Epithelial cell of proximal tubule (primary cell): ENCODE measurements at places on chromosomes 7 and 10. TPM values are rescaled to one million over a fixed set of nuclear protein-coding genes. Genes with fewer than 3 reads are reported as not detected.
A peak's percentile ranks its signal among the peaks of the same experiment; 100 is the strongest.

The INMT gene
- total RNA-seq, result 0.81 TPM in 1 of 2 replicates, not detected in the other

The SPOCK2 gene
- 27.9 and 63.7 TPM in 2 replicates for total RNA-seq

The CARD11 gene
- 18.7 and 22.9 TPM in 2 replicates for total RNA-seq

The TRPV5 gene
- not detected in 2 replicates for total RNA-seq

The AKR1C4 gene
- not detected in 2 replicates for total RNA-seq

The FBXL13 gene
- total RNA-seq, result 0.51 and 1.6 TPM in 2 replicates

The ATG9B gene
- 0.07 and 1.1 TPM in 2 replicates for total RNA-seq

The MOSPD3 gene
- total RNA-seq, result 12.1 and 17.0 TPM in 2 replicates

The MPP7 gene
- 1.9 and 3.1 TPM in 2 replicates for total RNA-seq

The FAM221A gene
- total RNA-seq, result 13.2 and 13.4 TPM in 2 replicates

The C10orf95 gene
- 2.2 and 10.3 TPM in 2 replicates for total RNA-seq

DNA sequence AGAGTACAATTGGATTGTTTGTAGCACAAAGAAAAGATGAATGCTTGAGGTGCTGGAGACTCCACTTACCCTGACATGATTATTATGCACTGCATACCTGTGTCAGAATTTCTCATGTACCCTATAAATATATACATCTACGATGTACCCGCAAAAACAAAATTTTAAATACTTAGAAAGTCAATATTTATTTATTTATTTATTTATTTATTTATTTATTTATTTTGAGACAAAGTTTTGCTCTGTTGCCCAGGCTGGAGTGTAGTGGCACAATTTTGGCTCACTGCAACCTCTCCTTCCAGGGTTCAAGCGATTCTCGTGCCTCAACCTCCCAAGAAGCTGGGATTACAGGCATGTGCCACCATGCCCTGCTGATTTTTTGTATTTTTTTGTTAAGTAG, 35.1 kb upstream of the EBF3 start:
- DNase-seq, result no peak

GRCh38 chr7:70239918-70240317, 641.6 kb downstream of the AUTS2 start:
- DNase-seq, result no peak

GRCh38 chr7:141286522-141286921, 212.7 kb downstream of the TMEM178B start:
- no peak for DNase-seq

GRCh38 chr7:150620061-150620460, 12.1 kb downstream of the GIMAP6 start:
- DNase-seq, result no peak

DNA sequence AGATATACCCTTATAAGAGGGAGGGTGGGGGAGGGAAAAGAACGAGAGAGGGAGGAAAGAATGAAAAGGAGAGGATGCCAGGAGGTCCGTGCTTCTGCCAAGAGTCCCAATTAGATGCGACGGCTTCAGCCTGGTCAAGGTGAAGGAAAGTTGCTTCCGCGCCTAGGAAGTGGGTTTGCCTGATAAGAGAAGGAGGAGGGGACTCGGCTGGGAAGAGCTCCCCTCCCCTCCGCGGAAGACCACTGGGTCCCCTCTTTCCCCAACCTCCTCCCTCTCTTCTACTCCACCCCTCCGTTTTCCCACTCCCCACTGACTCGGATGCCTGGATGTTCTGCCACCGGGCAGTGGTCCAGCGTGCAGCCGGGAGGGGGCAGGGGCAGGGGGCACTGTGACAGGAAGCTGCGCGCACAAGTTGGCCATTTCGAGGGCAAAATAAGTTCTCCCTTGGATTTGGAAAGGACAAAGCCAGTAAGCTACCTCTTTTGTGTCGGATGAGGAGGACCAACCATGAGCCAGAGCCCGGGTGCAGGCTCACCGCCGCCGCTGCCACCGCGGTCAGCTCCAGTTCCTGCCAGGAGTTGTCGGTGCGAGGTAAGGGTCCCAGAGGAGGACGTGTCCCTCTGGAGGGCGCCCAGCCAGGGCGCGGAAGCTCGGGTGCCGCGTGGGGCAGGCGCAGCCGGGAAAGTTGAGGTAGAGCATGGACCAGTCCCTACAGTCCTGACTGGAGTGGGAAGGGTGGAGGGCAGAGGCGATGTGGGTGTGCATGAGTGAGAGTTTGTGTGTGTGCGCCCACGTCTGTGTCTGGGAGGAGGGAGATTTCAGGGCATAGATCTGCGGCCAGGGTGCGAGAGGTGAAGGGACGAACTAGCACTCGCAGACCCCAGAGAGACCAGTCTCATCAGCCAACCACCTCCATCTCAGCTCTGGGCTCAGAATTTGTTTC, 844 bp downstream of the GRM3 start:
- no peak for DNase-seq

GRCh38 chr7:3408814-3409595, 108.0 kb downstream of the SDK1 start:
- DNase-seq, result no peak

GRCh38 chr7:24959735-24960485, 20.1 kb downstream of the OSBPL3 start:
- no peak for DNase-seq

DNA sequence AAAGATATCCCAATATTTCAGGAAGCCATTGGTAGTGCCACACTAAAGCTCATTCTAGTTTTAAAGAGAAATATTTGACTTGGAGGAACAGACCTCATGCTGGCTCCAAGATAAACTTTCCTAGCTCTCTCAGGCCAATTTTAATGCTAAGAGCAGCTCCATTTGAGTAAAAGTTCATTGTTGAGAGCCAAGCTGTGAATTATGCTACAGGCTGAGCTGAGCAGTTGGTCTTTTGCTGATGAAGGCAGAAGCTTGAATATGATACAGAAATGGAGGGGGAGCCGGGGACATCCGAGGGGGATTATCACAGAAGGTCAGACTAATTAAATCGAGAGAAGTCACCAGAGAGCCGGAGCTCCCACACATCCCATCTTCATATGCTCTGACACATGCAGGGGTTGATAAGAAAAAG, 175.7 kb upstream of the AUTS2 start:
- DNase-seq, result no peak

DNA sequence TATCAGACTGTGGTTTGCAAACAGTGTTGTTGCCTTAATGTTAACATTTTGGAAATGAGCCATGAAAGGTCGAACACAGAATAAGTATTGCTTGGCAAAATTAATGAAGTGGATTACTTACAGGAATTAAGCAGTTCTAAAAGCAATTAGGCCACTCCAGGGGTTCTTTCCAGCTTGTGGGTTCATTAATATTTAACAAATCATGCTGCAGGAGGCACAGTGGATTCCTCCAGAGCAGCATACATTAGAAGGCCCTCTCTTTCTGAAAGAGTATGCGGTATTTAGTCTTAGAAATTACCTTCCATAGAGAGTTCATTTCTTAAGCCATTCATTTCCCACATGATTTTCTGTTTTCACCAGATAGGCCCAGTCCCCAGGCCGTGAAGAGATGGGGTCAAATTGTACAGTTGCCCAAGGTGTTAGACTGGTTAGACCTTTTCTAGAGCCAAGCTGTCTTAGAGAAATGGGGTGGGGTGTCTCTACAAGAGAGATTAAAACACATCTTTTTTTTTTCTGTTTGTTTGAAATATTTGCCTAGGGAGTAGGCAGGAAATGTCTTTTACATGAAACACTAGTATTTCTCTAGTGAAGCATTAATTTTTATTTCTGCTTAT, 40.0 kb upstream of the AGR3 start:
- DNase-seq, result peak; percentile 89

DNA sequence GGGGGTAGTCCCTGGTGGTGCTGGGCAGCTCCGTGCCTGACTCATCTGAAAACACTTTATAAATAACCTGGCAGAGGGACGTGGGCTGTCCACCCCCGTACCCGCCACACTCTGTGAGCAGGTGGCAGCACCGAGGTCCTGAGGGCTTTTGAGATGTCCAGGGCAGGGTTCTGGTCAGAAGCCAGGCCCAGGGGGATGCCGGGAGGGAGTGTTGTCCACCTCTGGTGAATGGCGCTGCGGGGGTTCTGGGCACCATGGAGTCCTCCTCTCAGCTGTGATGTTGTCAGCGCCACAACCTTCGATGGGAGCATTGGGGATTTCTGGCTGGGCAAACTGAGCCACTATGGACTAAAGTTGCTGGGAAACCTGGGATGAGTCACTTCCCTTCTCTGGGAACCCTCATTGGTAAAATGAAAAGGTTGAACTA, 27.4 kb upstream of the GOLGA7B start:
- DNase-seq, result peak; percentile 41

DNA sequence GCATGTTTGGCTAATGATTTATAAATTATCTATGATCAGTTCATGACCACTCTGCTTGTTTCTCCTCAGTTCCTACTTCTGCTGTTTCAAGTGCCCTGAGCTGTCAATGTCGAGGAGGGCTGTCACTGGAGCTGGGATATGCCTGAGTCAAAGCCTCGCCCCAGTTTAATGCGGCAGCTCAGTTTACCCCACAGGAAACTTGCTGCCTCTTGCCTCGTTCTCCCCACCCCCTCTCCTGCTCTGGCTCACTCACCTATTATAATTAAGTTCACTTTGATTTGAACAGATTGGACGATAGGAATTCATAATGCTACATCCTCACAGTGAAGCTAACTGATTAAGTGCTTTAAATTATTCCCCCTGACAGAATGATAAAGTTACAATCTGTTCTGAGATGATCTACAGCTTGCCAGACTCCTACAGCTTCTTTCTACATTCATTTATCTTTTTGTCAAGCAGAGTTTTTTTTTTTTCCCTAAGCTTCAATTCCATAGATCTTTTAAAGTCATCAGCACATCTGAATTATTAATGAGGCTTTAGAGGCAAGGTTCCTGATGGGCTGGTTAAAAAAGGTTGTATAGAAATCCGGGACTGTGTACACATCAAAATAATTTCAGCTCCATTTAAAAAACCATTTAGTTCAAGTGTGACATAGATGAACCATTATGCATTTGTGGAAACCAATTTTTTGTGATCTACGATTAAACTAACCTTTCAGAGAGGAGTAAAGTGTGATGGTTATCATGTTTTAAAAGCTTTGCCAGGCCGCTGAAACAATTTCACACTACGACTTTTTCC, 758.3 kb downstream of the KCNMA1 start:
- DNase-seq, result no peak

- no peak for DNase-seq
Measured at GRCh38 chr7:1220977-1221745, 11.5 kb upstream of the UNCX start.

- DNase-seq, result no peak
Measured at GRCh38 chr10:122864901-122865300, 14.5 kb downstream of the FAM24B start.

GRCh38 chr10:128295003-128295402, 168.8 kb upstream of the MKI67 start:
- DNase-seq, result no peak

- DNase-seq, result no peak
Measured at GRCh38 chr10:12823328-12823727, 178.2 kb downstream of the CCDC3 start.

DNA sequence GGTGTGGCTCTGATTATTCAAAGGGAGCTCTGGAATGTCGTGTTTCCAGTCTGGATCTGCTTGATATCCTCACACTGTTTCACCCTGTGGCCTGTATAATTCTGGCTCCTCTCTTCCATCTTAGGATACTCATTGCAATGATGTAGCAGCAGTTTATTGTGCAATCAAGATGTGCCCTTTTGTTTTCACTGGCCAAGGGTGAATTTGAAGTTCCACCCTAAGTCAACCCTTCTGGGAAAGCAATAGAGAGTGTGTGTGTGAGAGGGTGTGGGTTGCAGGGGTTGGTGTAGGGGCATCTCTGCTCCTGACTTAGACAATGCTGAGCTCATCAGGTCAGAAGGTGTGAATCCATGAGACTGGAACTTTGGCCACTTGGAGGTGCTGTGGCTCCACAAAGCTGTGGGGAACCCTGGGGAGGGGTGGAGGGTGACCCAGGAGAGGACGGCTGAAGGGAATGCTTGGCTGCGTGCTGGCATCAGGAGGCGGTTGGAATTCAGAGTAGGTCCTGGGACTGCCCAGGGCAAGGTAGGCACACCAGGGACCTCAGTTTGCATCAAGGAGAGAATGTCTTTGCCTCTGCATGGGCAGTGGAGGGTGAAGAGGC, 118.0 kb upstream of the PRSS58 start:
- DNase-seq, result peak; percentile 89

GRCh38 chr10:46520941-46521340, 35.5 kb downstream of the GPRIN2 start:
- DNase-seq, result no peak

DNA sequence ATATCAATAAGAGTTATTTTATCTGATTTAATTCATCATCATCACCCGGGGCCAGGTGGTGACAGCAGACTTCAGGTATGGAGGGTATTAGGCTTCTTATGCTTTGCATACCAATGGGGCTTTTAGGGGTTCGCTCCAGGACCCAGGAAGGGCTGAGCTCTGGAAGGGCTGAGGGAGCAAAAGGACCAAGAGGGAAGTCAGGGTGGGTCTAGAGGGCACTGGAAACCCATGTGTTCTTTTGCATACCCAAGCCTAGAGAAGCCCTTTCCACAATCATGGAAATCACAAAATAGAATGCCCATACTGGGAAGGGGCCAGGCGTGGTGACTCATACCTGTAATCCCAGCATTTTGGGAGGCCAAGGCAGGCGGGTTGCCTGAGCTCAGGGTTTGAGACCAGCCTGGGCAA, 30.9 kb upstream of the VCL start:
- DNase-seq, result no peak

- no peak for DNase-seq
Measured at GRCh38 chr7:85703251-85704010, 516.6 kb upstream of the SEMA3D start.

GRCh38 chr7:39666562-39666961, 43.2 kb downstream of the RALA start:
- no peak for DNase-seq

DNA sequence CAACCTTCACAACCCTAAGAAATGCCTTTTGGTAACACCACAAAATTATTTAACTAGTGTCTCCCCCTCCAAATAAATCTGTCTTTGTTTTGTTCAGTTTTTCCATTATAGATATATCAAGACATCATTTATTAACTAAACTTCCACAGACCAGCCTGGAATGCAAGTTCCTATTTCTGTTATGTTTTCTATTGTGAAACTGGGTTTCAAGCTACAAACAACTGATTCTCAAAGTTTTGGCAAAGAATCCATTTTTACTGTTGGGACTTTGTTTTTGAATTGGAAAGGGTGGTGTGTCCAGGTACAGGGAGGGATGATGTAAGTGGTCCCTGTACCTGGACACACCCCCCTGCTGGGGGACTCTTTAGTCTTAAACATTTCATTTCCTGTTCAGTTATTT, 36.2 kb downstream of the STAMBPL1 start:
- DNase-seq, result no peak

DNA sequence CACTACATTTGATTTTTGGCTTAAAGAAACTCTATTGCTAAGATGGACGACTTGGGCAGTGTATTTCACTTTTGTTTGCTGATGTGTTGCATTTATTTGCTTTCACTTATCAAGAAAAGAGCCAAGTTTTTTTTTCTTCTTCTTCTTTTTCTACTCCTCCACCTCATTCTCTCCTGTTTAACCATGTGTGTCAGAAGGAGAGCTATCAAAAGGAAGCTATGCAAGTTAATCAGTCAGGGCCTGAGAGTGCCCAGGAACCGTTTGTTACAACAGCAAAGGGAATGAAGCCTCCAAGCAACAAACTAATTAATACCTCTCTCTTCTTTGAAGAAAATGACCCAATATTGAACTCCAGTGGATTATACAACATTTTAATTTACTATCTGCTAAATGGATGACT, 299.3 kb downstream of the GRM8 start:
- peak; percentile 30 for DNase-seq

GRCh38 chr7:93921607-93922566, at the start of gene GNG11:
Gene GNG11 (plus strand): TSS chr7:93921735. CDS start chr7:93922138, 403 bp downstream.
- no peak for DNase-seq

- DNase-seq, result no peak
Measured at GRCh38 chr10:102781921-102782557, 38.3 kb downstream of the WBP1L start.

GRCh38 chr7:66894463-66895080, 26.5 kb upstream of the TMEM248 start:
- DNase-seq, result no peak
